ENCODE measurements at places on chromosomes 12 and 14. TPM values are rescaled to one million over a fixed set of nuclear protein-coding genes. Genes with fewer than 3 reads are reported as not detected.

Gene TAS2R13
- 0.03 TPM for polyA plus RNA-seq

Gene RNU4-1
- not detected for polyA plus RNA-seq

Gene OR6C70
- not detected for polyA plus RNA-seq

Gene OLR1
- polyA plus RNA-seq, result 2.6 TPM

Gene PLBD2
- polyA plus RNA-seq, result 21.2 TPM

Gene CAPRIN2
- polyA plus RNA-seq, result 24.7 TPM

Gene RNF212B
- polyA plus RNA-seq, result 0.34 TPM

Gene ACRBP
- polyA plus RNA-seq, result 4.0 TPM

Gene ZNF891
- 3.2 TPM for polyA plus RNA-seq

Gene MYL2
- 1.5 TPM for polyA plus RNA-seq

Gene CABP1
- 0.70 TPM for polyA plus RNA-seq

Gene KRT3
- polyA plus RNA-seq, result not detected

Gene C3AR1
- polyA plus RNA-seq, result 6.1 TPM

DNA sequence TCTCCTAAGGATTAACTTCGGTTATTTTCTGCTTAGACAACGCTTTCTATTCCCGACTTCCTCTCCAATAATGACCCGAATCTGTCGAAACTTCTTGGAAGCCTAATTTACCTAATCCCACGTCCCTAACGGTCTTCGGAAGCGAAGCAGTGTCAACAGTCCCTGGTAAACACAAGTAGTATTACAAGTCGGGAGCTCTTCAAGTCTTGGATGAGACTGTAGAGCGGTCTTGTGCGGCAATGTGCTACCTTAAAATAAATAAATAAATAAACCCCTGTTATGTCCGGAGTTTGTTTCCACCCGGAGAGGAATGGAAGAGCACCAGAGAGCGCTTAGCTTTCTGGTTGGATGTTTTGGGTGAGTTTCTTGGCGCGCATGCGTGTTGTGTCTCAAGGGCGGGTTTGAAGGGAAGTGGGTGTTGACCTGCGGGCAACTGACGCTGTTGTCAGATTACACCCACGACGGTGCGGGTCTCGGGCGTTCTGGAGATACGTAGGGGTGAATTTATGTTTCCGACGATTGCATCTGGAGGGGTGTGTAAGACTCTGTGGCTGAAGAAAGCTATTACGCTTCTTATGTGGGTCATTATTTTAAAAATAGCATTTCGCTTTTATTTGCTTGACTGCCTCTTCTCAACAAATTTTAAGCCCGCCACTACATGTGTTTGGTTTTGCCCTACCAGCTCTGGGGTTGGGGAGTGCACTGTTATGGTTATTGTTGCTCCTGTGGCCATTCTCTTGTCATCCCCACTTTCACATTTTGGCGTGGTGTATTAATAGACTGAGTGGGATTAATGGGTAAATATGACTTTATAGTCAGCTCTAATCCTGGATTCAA is at the start of the genes KIAA0586 and TIMM9:
TSS of gene KIAA0586 (plus strand) at position 439 of the 837 bp plus-strand sequence. CDS start 546 bp downstream, outside the sequence.
TSS of gene TIMM9 (minus strand) at position 251 of the 837 bp plus-strand sequence. CDS start 15,586 bp downstream, outside the sequence.
- peak; percentile 98 for DNase-seq

DNA sequence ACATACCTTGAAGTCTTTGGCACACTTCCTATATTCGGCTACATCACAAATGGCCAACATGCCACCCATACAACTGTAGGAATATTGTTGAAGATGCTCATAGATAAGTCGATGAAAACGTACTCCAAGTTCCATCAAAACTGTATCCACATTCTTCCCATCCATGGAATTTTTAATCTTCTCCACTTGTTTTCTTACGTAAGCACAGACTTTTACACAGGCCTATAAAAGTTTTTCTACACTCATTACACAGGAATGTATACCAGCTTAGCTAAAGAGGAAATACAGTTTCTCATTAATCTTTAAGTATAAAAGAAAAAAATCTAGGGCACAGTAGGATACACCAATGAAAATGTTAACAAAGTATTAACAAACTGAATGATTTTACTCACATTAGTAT is 59.1 kb downstream of the EXOC5 start:
- DNase-seq, result no peak

DNA sequence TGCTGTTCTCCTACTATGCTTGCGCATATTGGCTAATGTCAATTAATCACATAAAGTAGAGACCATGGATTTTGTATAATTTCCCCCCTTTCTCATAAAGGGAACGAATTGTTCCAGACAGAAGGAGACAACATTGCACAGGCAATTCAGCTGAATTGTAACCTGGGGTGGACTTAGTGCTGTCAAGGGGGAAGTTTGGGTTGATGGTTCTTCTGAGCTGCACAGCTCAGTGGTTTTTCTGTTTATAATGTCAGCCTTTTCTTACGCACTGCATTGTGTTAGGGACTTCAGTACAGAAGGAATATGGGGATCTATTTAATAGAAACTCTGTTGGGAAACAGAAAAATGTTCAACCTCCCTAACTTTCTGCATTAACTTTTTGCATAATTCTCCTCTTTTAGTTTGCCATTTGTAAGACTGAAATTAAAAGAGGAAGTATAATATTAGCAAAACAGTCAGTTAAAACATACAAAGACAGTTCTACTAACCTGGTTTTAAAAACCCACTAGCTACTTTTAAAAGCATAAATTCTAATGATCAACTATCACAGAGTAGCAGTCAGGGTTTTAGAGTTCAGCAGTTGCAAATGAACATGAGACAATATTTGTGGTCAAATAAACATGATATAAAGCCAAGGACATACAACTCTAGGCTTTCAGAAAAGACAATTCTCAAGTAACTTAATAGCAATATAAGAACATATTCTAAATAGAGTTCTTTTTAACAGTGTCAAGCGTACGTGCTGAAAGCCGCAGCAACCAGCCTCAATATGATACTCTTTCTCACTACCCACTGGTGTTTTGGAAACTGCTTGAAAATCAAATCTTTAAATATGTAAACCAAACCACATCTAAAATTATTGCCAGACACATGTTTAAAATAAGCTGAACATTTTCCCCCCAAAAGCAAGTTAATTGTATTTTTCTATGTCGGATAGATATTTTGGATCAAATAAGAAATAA is 393.0 kb downstream of the FSCB start:
- no peak for DNase-seq

GRCh38 chr12:116276652-116277466 is 634 bp downstream of the MED13L start:
- peak; percentile 78 for DNase-seq

DNA sequence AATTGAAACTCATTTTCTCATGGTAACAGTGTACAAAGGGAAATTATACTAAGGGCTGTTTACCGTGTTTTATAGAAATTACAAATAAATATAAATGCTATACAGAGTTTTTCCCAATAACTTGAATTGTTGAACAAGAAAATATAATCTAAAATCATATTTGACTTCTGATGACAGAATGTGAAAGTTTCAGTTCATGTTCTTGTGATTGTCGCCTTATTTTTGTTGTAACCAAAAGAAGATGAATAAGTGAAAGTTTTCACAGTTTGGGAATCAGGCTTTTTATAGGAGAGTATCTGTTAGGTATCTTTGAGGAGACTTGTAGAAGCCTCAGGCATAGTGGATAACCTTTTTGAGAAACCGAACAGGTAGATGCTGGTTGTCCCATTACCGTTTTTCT is 28.1 kb downstream of the ANO6 start:
- no peak for DNase-seq

GRCh38 chr14:95679998-95680735 is 6.1 kb upstream of the TCL1B start:
- no peak for DNase-seq

- no peak for DNase-seq
Measured at GRCh38 chr14:61569812-61570548, 125.3 kb upstream of the HIF1A start.

GRCh38 chr12:42482748-42483520 is 106.6 kb downstream of the PRICKLE1 start:
- DNase-seq, result peak; percentile 76

DNA sequence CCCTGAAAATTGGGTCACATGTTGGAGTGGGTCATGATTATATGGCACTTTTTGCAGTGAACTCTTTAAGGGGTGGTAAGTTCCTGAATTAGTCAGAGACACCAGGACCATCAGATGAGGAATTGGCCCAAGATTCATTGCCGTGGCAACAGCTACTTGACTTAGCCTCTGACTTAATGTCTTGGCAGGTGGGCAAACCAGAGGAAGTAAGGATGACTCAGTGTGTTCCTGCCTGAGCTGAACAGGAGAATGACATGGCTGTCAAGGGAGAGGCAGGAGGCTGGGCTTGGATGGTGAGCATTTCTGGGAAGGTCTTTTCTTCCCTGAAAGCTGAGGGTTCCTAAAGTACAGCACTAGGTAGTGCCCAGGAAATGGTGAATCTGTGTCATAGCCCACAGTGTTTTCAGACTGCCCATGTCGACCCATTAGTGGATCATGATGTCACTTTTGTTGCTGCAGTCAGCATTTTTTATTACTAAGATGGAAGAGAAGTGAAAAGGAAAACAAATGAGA is 170.1 kb upstream of the PWP1 start:
- no peak for DNase-seq

- no peak for DNase-seq
Measured at GRCh38 chr12:49933796-49934195, 16.7 kb upstream of the AQP2 start.

GRCh38 chr12:636632-637031 is 26.6 kb downstream of the NINJ2 start:
- DNase-seq, result no peak

GRCh38 chr12:54358191-54358944 is 5.9 kb downstream of the GPR84 start:
- DNase-seq, result no peak

DNA sequence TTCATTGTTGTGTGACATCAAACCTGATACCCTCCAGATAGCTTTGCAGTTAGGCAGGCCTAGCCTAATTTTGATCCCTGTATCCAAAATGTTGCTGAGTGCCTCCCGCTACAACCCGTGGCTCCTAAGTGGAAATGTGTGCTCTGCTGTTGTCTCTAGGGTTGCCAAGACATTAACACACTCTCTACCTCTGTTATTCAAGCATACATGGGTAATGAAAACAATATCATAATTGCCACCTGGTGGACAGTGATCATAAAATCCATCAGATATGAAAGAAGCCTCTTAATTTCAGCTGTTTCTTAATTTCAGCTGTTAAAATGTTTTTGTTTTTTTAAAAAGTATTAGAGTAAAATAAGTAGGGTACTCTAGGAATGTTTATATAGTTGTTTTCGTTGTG is 93.5 kb downstream of the PLEKHA5 start:
- no peak for DNase-seq

- no peak for DNase-seq
Measured at GRCh38 chr14:74613211-74613914, 1.3 kb upstream of the LTBP2 start.

GRCh38 chr14:60508363-60508706 is 611 bp upstream of the SIX6 start:
- no peak for DNase-seq

DNA sequence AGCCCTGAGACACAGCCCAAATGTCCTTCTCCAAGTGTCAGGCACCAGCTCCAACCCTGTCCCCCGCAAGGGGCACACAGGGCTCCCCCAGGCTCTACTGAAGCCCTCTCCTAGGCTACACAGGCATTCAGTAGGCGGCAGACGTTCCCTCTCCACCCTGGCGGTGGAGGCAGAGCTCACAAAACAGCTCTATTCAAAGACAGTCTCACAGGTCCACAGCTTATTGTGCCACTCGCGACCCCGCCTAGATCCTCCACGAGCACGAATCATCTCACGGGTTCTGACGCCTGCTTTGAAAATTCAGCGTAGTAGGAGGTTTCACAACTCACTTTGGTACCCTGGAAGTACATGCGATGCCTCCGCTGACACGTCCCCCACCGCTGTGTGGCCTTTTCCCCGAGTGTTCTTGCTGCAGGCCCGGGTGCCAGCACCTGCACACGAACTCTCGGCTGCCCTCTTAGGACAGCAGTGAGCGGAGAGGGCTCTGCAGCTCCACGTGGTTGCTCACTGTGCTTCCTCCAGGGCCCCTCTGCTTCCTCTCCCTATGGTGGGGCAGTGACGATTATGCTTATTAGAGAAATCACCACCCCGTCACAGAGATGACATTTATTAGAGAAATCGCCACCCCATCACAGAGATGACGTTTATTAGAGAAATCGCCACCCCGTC is 78.5 kb downstream of the ADGRD1 start:
- DNase-seq, result no peak

DNA sequence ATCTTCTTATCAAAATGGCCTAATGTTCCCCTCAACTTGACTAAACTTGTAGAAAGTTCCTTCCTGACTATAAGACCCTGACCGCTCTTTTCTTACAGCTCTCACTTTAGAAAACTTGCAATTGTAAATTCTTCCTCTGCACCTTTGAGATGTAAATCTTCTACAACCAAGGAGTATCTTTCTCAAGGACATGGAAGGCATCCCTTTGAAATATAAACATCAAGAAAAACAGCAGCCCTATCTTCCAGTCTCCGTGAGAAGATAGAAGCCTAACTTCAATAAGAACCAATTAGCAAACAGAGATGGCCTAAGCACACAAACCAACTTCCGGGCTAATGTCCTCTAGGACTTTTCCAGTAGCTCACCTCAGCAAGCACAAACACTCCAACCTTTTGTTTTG is 210.3 kb downstream of the CPNE8 start:
- no peak for DNase-seq

- no peak for DNase-seq
Measured at GRCh38 chr12:30578426-30578825, 117.2 kb downstream of the IPO8 start.

GRCh38 chr14:56422221-56422620 is 157.4 kb upstream of the TMEM260 start:
- no peak for DNase-seq

DNA sequence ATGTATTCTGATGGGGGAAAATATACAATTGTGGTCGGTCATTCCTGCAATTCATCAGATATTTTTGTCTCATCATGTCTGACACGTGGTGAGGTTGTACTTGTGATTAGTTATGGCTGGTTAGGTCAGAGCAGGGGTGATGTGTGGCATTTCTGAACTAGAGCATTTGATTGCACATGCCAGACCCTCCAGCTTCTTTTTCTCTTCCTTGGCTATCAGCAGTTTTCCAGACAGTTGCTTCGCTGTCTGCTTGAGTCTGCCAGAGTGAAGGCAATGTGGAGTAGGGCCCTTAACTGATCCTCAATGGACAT is 25.9 kb downstream of the TMEM117 start:
- DNase-seq, result no peak

- DNase-seq, result no peak
Measured at GRCh38 chr14:88985654-88986053, 161.2 kb downstream of the TTC8 start.

GRCh38 chr14:88879022-88879421 is 54.6 kb downstream of the TTC8 start:
- DNase-seq, result no peak

DNA sequence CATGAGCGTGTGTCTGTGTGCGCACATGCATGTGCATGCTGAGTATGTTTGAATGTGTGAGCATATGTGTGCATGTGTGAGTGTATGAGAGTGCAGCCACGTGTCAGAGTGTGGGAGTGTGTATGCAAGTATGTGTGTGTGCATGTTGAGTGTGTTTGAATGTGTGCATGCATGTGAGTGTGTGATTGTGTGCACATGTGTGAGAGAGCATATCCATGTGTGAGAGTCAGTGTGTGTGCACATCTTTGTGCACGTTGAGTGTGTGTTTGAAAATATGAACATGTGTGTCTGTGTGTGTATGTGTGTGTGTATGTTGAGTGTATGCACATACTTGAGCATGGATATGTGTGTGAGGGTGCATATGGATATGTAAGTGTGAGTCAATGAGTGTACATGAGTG is 730.8 kb downstream of the VRK1 start:
- no peak for DNase-seq

Data from large intestine (tissue), 12 donors.